ENCODE measurements at places on chromosomes 2 and 18.

- no peak for DNase-seq
Observed at GRCh38 chr2:149513461-149513860, 74.1 kb downstream of the MMADHC start.

DNA sequence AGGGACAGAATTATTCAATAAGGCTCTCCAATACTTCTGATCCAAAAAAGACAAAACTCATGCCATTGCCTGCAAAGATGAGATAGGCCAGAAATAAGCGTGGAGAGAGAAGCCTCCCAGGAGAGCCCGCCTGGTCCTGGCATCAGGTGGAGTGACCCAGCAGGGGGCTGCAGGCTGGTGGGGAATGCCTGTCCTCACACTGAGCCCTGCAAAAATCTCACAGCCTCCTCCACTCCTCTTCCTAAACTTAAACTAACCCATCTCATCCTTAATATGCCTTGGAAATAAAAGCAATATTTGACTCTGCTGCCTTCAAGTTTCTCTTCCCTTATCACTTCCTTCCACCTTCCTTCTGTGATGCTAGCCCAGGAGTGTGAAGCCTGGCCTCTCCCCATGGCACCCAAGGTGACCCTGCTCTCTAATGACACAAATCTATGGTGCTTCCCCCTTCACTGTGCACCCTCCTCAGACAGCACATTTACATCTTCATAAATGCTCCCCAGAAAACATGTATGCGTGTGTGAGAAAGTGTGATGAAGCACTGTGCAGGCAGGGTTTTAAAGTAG lies 218.4 kb downstream of the ANAPC1 start:
- no peak for DNase-seq

DNA sequence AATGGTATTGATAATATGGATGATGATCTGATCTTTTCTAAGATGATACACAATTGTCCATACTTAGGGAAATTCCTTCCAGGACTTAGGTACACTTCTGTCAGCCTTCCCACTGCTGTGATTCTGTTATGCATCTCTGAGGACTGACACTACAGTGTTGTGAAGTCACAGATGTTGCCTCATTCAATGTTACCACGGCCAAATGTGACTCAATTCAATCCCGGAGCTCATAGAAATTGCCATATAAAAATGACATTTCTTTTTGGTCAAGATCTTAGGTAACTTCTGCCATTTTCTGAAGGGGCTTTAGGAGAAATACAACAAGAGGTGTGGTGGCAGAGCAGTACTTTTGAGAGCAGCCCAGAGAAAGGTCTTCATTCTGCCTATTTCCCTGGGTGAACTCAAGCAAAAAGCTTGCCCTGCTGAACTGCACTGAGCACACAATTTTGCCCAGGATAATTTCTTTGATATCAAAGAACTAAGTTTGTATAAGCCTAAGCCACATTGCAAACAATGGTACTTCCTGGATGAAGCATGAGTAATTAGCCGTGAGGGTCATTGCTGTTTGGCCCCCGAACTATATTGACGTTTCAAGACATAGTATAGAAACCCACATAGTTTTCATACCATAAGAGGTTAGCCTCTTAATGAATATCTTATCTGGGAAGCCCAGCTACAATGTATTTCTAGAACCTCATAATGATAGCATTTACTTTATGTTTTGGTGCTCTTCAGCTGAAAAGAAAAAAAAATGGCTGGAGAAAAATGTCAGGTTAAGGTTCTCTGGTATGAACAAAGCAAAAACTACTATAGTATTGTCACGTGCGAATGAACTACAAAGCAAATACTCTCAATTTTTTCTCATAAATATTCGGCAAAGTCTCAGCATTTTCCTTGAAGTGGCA lies 437.4 kb downstream of the MEIS1 start:
- DNase-seq = no peak

- DNase-seq = no peak
Observed at GRCh38 chr2:130391058-130391871, 35.4 kb downstream of the PTPN18 start.

DNA sequence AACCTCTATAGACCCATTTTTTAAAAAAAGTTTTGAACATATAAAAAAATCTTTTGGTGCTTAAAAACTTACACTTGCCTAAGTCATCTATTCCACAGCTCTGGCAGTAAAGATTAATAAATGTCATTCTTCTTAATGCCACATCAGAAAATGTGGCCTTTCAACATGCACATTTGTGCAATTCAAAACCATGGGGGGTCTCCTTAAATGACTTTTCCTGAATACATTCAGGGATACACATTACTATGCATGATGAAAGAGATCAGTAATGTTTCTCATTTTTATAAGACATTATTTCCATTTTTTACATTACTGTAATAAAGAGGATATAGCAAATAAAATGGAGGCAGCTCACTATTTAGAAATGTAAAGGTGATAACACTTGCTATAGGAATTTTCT lies 142.3 kb downstream of the RBM43 start:
- no peak for DNase-seq

DNA sequence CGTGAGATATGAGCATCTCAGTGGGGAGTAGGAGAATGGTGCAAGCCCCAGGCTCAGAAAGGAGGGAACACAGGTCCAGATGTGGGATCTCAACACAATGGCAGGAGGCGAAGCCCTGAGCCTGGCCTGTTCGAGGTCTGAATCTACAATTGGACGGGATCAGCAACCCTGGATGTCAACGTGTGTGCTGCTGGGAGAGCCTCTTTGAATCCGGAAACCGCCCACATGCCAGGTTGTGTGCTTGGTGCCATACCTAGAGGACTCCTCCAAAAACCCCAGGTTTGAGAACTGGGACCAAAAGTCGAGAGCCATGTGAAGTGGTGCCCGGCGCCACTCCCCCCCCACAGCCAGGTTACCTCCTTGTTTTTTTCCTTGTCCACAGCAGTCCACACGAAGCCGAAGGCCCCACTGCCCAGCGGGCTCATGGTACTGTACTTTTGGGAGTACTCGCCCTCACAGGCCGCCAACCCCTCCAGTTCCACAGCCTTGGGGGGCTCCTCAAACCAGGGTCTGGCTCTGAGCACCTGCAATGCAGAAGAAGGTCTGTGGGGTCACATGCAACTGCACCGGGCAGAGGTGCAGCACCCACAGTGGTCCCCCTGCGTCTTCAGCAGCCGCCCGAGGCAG lies 20.4 kb upstream of the MTERF4 start:
- no peak for DNase-seq

DNA sequence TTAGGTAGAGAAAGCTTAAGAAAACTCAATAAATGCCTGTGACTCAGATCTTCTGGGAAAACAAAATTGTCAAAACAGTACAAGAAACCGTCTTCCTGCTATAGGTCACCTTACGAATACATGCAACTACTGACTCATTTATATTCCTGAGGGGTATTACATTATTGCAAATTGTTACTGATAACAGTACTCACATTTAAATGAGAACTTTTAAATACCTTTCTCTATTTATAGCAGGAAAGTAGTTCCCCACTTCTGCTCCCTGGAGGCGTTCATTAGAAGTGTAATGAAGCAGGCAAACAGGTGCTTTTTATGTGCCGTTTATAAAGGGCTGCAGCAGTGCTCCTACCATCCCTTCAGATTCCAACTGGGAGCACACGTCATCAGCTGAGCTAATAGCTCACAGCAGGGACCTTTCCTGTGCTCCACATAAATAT lies 65.1 kb upstream of the RPRM start:
- no peak for DNase-seq

- DNase-seq = no peak
Observed at GRCh38 chr2:120898961-120899750, 163.5 kb downstream of the GLI2 start.

DNA sequence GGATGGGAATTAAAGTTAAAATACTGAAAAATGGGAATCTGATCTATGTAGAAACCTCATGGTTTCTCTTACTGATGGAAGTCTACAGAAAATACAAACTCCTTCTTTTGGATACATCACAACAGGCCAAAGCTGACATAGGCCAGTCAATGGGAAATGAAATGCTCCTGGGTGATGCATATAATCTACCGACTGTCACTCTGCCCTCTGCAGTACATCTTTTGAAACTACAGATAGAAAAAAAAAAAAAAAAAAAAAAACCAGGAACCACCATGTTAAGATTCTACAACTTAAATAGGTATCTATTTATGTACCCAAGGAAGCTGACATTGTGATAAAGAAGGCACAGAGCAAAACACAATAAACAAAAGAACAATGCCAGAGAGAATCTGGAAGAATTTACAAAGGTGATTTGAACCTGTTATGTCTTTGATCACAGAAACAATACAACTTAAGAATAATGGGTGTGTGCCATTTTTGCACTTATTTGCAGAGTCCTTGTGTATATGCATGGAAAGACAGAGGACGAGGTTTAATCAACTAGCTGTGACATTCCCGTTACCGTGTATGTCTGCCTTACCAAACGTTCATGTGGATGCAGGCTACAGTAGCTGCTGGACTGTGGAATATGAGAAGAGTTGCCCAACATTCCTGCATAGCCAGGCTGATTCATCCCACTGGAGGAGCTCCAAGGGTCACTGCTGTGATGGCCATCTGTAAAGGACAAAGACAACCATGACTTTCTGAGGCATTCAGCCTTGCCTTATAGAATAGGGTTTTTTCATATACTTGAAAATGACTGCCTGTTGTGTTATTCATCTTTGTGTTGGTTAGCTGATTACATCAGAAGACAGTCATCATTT lies 312.7 kb downstream of the TCF4 start:
- DNase-seq = no peak

DNA sequence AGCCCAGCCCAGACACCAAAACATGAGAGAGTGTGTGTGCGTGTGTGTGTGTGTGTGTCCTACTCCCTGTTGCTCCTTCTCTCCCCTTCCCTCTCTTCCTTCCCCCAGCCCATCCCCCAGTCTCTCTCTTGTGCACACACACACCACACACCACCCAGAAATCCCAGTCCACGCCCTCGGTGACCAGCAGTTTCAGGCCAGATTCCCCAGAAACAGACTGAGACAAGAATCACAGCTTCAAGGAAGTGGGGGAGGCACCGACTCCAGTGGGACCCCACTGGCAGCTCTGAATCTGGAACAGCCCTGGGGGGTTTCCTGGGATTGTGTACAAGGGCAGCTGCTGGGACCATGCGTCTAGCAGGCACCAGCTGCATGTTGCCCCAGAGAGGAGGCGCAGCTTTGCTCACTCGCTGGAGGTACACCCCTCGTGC lies 113.5 kb downstream of the NDUFA10 start:
- DNase-seq = no peak

GRCh38 chr2:199659207-199659606 lies 191.8 kb downstream of the FTCDNL1 start:
- DNase-seq = no peak

DNA sequence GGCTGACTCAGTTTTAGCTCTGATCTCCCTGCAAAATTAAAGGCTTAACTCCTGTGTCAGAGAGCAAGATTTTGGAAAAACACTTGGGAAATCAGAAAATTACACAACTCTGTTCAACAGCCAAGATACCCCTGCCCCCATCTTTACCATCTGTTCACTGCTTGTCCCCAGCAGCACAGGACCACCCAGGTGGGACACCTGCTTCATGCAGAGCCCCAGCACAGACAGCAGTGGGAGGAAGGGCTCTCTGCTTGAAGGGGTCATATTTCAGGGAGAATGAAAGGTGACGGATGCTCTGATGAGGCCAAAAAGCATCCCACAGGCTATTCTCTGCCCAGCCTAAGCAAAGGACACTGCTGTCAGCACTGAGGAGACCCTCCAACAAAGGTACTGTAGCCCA lies 584.6 kb upstream of the KLHL29 start:
- no peak for DNase-seq

- DNase-seq = no peak
Observed at GRCh38 chr2:96914332-96914731, 44.5 kb upstream of the SEMA4C start.

DNA sequence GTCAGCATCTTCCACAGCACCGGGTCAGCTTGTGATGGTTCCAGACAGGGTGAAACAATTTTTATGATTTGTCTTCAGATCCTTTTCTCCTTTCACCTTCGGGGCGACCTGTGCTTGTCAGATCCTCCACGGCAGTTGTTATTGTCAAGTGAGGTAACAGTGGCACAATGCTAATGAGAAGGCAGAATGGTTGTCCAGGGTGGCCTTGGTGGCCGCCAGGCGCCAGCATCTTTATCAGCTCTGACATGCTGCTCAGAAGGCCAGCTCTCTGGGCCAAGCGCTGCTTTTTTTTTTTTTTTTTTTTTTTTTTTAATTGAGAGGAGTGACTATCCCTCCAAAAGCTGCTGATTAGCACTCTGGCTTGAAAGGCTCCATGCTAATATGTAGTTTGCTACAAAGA lies 52.3 kb upstream of the MGAT5 start:
- no peak for DNase-seq

- DNase-seq = no peak
Observed at GRCh38 chr18:683531-683930, 26.1 kb downstream of the TYMS start.

- no peak for DNase-seq
Observed at GRCh38 chr2:238289574-238289973, 1.2 kb upstream of the PER2 start.

DNA sequence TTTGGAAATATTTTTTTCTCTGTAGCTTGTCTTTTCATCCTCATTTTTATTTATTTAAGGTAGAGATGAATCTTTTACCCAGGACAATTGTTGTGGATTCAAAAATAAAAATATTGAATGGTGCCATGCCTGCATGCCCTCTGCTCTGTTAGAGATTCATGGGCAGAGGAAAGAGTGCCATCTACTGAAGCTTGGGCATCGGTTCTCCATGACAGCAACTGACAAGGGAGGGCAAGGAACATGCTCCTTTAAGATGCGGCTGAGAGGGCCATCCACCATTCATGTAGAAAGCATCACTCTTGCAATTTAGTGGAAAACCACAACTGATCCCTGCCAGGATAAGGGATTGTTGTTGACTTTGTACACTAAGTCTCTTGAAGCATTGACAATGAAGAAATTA lies 79.9 kb downstream of the PARD3B start:
- DNase-seq = no peak

DNA sequence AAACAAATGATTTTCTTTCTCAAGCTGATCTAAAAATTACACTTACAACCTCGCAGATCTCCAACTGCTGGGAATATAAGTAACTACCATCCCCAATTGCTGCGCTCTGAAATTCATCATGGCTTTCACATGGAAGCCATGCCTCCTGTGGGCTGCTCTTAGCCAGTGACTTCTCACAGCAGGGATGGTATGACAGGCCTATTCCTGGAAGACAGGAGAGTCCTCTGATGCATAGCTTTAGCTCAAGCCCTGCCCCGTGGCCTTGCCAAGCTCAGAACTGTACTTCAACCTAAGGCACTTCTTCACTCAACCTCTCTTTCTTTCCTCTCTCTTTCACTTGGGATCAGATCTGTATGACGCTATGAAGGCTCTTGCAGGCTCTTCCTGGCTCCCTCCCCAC lies 12.6 kb upstream of the ELAC1 start:
- no peak for DNase-seq
